ENCODE measurements at places on chromosomes 12 and 14.

GRCh38 chr12:50088577-50089335 lies 3.6 kb downstream of the SMARCD1 start:
- peak; percentile 9 for DNase-seq

- DNase-seq = no peak
Measured at GRCh38 chr14:97185186-97185585, 388.0 kb downstream of the VRK1 start.

DNA sequence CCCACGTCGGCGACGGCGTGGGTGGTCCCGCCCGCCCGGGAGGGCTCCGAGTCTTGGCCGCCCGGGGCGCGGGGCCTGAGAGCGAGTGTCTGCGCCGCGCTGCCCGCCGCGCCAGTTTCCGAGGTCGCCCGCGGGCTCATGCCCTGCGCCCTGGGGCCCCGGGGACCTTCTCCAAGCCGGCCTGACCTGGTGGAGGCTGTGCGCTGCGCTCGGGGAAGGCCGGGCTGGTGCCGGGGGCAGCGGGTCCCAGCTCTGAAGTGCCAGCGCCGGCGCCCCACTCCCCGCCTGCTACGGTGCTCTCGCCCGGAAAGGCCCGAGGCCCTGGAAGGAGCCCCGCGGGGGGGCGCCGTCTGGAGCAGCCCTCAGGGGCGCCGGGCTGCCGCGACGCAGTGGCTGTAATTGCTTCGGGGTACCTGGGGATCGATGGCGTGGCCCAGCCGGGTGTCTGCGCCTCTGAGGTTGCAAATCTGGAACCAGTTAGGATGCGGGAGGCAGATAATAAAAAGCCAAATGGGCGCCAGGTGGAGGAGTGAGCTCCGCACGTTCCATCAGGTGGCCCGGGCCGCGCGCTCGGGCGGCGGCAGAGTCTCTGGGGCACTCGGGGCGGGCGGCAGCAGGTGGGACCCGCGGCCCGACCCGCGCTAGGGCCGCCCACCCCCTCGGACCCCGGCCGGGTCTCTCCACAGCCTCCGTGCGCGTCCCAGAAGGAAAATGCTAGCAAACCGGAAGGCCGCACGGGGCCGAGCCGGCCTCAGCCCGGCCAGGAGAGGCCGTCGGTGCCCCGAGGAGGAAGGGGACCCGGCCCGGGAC lies 102.3 kb upstream of the DIO3 start:
- no peak for DNase-seq

- DNase-seq = no peak
Measured at GRCh38 chr12:3225796-3226180, 148.6 kb downstream of the TSPAN9 start.

DNA sequence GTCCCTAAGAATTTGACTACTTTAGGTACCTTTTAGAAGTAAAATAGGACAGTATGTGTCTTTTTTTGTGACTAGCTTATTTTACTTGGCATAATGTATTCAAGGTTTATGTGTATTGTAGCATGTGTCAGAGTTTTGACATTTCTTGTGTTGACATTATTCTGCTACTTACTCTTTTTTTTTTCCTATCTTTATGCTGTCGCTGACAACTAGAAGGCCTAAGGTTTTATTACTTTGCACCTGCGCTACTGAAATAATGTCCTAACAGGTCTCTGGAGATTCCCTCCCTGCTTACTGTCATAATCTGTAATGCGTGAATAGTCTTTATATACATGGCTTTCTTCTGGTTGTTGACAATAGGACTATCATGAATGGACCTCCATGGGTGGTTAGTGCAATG lies 43.0 kb downstream of the PDE3A start:
- DNase-seq = no peak

DNA sequence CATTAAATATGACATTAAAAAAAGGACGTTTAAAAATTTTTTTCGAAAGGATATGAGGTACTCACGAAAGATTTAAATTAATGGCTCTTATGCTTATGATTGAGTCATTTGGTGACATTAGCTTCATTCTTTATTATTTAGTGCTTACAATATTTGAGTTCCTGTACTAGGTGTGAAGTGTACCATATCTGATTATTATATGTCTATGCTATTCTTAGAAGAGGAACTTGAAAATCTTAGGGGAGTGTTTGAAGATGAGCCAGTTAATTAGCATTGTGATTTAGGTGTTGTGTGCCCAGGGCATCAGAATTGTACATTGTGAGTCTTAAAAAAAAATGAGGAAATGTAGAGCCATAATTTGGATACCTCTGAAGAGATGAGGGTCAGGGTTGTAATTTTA lies 118.6 kb downstream of the FUT8 start:
- DNase-seq = no peak

DNA sequence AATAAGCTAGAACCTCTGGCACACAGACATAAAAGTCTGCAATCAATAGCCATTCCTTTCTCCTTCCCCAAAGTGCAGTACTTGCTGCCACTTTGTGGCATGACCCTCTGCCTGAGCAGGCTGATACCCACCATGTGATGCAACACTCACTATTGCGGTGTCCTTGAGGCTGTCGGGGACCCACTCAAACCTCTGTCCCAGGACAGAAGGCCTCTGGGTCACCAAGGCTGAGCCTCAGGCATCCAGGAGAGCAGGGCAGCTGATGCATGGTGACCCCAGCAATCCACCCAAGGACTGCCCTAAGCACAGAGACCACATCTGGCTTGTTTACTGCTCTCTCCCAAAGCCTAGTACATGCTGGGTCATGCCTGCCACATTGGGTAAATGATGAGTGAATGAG lies 114.2 kb downstream of the DPF3 start:
- DNase-seq = no peak

DNA sequence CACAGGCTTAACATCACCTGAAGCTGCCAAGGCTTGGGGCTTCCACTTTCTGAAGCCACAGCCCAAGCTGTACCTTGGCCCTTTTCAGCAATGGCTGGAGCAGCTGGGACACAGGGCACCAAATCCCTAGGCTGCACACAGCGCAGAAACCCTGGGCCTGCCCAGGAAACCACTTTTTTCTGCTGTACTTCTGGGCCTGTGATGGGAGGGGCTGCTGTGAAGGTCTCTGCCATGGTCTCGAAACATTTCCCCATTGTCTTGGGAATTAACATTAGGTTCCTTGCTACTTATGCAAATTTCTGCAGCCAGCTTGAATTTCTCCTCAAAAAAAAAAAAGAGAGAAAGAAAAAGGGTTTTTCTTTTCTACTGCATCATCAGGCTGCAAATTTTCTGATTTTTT lies 219.1 kb downstream of the RPL10L start:
- no peak for DNase-seq

GRCh38 chr12:81441629-81442028 lies 317.5 kb downstream of the PPFIA2 start:
- no peak for DNase-seq

DNA sequence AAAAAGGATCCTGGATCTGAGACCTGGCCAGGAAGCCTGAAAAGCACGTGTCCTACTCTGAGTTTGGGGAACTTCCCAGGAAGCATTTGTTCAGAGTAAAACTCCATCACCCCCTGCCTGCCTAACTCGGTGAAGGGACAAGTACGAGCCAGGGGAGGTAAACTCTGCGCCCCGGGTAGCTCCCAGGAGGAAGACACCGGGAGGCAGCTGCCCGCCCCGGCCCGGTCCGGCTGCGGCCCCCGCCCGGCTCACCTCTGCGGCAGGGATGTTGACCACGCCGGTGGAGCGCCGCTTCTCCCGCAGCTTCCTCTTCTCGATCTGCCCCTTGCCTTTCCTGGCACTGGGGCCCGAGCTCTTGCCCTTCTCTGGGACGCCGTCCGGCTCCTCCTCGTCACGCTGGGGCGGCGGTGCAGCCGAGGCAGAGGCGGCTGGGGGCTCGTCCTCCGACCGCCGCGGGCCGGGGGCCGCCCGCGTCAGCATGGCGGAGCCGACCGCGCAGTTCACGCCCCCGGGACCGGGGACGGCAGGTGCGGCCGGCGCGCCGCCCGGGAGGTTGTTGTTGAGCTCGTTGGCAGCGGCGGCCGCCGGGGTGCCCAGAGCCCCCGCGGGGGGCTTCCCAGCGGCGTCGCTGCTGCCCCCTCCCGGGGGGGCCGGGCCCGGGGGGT lies 1.2 kb downstream of the PAWR start:
- DNase-seq = no peak

DNA sequence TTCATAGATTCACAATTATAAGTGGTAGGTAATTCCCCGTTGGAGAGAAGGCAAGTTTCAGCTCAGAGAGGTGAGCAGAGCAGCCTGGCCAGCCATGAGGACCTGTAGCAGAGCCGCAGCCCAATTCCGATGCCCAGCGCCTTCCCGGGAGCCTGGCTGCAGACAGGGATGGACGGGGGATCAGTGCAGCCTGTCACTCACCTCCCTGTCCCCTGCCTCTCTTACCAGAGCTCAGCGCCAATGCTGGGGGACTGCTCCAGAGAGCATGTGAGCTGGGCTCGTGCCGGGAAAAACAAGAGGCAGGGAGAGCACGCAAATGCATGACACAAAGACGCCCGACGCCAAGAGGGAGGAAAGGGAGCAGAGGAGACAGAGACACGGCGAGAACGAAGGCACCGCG lies 231.9 kb downstream of the BCL11B start:
- no peak for DNase-seq

GRCh38 chr12:6965714-6966113 lies 4.8 kb downstream of the PHB2 start:
- DNase-seq = no peak

DNA sequence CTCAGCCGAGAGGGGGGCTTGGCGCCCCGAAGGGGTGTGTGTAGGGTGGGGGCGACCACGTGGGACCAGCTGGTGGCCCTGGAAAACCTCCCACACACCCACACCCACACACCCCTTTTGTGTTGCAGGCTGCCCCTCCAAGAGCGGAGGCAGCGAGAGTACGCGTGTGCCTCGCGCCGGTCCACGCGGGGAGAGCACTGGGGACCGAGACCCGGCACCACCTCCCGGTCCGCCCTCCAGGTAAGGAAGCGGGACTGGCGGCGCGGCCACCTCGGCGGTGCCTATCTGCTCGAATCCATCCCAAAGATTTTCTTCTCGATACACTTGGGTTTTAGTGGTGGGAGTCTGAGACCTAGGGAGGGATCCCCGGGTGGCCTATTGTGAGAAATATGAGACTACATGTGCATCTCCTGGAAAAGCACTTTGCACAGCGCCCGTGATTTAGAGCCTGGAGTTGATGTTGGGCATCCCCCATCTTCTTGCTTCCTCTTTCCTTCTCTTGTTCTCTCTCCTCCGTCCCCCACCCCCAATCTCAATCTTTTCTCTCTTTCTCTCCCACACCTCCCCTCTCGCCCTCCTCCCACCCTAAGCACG lies 393 bp downstream of the SYT1 start:
- DNase-seq = peak; percentile 23

DNA sequence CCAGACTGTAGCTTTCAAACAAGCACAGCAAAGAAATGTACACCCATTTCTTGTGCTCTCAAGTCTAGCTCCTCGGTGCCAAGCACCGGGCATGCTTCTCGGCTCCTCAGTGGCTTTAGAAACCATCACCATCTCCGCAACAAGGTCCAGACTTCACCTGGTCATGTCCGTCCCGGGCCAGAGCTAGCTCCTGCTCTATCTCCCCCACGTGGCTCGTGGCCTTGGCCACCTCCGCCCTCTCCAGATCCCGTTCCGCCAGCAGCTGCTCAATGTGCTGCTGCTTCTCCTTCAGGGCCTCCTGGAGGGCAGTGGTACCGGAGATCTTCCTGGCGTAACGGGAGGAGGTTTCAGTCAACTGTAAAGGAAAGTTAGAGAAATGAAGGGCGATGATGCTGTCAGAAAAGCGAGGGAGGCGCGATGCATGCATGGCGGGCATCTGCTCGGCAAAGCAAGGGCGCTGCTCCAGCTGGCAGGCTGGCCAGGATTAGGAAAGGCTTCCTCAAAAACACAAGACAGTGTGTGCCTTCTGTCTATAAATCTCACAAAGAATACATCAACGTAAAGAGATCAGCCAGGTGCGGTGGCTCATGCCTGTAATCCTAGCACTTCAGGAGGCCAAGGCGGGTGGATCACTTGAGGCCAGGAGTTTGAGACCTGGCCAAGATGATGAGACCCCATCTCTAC lies 67.4 kb downstream of the CLIP1 start:
- no peak for DNase-seq

- DNase-seq = no peak
Measured at GRCh38 chr12:90499795-90500194, 455.2 kb downstream of the CCER1 start.

- no peak for DNase-seq
Measured at GRCh38 chr12:11991604-11992003, 79.1 kb upstream of the BCL2L14 start.

GRCh38 chr14:58749066-58749669 lies 111.4 kb downstream of the DACT1 start:
- no peak for DNase-seq

DNA sequence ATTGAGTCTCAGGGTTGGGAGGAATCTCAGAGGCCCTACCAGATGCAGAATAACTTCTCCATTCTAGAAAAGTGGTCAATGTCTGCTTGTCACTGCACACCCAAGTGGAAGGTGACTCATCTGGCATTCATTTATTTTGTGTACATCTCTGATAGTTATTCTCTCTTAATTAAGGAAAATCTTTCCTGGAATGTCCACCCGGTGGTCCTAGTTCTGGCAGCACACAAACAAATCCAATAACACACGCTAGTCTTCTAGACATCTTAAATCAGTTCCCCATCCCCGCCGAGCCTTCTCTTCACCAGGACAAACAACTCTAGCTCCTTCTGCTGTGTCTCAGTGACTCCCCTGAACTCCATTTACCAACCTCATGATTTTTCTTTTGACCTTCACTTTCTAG lies 50.0 kb upstream of the SCN8A start:
- DNase-seq = no peak

All from NCI-H1092 (cell line).